ENCODE measurements at places on chromosomes 1 and 21.

DNA sequence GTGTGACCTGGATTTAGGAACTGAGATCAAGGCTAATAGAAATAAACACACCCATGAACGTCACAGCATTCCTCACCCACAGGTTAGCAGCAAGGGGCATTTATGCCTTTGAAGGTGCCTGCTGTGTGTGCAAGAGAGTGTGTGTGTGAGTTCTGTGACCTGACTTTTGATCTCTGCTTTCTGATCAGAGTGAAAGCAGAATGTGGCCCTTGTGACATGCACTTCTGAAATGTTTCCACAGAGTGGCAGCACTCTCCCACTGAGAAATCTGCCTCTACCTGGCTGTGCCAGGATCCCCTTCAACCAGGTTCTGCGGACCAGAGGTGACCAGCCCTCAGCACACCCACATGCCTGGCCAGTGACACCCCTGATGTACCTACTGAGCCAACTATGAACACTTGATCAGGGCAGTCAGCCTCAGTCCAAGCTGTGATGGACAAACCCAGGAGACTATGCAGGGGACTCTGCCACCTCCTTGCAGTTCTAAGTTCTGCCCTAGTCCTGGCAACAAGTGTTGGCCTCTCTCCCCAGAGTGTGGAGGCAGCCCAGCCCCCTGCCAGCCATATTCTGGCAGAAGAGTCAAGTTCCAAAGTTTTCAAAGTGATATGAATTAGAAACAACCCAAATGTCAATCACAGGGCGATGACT, 41.0 kb downstream of the RXRG start:
- DNase-seq: peak; percentile 38

GRCh38 chr1:41466146-41466545, 18.3 kb downstream of the EDN2 start:
- DNase-seq: no peak

GRCh38 chr1:81889166-81889565, 88.4 kb downstream of the ADGRL2 start:
- no peak for DNase-seq

GRCh38 chr1:174836543-174836942, 163.2 kb upstream of the CACYBP start:
- no peak for DNase-seq

GRCh38 chr1:82284213-82284612, 483.5 kb downstream of the ADGRL2 start:
- DNase-seq: no peak

GRCh38 chr21:46100020-46100419, 2.1 kb downstream of the COL6A2 start:
- no peak for DNase-seq

DNA sequence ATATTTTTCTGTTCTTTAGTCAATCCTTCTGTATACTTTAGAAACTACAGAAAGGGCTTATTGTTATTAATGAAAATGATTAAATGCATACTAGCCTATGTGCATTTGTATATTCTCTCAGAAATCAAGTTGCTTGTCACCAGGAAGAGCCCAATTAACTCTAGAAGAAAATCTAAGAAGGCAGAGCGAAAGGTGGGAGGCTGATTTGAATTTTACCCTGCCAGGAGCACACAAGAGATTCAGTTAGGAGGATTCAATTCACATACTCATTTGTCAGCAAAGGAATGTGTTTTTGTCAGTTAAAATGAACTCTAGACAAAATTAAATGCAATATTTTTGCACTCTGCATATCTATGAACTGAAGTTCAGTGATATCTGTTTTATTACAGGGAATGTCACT, 411.8 kb downstream of the KCNT2 start:
- no peak for DNase-seq

Measured in NCI-H460 (cell line).